Activated CD8-positive, alpha-beta T cell treated with anti-CD3 and anti-CD28 coated beads for 36 hours (primary cell): ENCODE measurements at places on chromosomes 5 and 9.

- no peak for DNase-seq
Observed at GRCh38 chr5:137040024-137040423, 459.1 kb downstream of the SPOCK1 start.

DNA sequence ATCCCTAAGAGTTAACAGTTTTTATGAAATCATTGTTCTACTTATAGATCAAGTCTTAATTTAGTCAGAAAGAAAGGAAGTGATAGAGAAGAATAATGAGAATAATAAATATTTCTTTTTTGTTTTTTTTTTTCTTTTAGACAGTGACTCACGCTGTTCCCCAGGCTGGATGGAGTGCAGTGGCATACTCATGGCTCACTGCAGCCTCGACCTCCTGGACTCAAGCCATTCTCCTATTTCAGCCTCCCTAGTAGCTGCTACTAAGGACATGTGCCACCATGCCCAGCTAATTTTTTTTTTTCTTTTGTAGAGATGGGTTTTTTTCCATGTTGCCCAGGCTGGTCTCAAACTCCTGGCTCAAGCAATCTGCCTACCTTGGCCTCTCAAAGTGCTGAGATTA, 11.0 kb downstream of the IFNA21 start:
- no peak for DNase-seq

DNA sequence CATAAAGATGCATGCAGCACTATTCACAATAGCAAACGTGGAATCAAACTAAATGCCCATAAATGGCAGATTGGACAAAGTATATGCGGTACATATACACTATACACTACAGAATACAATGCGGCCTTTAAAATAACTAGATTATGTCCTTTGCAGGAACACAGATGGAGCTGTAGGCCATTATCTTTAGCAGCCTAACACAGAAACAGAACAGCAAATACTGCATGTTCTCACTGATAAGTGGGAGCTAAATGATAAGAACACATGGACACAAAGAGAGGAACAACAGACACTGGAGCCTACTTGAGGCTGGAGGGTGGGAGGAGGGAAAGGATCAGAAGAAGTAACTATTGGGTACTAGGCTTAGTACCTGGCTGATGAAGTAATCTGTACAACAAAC, 758.2 kb downstream of the TLE1 start:
- no peak for DNase-seq

DNA sequence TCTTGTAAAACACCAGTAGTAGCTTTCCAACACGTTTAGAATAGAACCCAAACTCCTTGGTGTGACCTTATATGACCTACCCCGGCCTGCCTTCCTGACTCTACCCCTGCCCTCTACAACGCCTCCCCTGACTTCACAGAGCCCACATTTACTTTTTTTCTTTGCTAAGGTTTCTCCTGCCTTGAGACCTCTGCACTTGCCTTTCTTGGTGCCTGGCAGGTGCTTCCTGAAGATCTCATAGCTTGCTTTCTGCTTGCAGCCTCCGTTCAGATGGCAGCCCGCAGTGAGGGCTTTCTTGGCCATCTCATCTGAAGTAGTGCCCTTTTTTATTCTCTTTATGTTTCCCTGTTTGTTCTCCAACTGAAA, 24.3 kb downstream of the NUP214 start:
- DNase-seq: no peak

DNA sequence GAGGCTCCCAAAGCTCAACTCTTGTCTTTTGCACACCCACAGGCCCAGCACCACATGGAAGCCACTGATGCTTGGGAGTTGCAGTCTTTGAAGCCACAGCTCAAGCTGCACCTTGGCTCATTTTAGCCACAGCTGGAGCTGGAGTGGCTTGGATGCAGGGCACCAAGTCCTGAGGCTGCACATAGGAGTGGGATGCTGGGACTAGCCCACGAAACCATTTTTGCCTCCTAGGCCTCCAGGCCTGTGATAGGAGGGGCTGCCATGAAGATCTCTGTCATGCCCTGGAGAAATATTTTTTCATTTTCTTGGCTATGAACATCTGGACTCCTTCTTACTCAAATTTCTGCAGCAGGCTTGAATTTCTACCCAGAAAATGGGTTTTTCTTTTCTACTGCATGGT, 438.5 kb upstream of the TNC start:
- DNase-seq: no peak

- DNase-seq: no peak
Observed at GRCh38 chr9:128841694-128842492, 12.3 kb upstream of the SPOUT1 start.

DNA sequence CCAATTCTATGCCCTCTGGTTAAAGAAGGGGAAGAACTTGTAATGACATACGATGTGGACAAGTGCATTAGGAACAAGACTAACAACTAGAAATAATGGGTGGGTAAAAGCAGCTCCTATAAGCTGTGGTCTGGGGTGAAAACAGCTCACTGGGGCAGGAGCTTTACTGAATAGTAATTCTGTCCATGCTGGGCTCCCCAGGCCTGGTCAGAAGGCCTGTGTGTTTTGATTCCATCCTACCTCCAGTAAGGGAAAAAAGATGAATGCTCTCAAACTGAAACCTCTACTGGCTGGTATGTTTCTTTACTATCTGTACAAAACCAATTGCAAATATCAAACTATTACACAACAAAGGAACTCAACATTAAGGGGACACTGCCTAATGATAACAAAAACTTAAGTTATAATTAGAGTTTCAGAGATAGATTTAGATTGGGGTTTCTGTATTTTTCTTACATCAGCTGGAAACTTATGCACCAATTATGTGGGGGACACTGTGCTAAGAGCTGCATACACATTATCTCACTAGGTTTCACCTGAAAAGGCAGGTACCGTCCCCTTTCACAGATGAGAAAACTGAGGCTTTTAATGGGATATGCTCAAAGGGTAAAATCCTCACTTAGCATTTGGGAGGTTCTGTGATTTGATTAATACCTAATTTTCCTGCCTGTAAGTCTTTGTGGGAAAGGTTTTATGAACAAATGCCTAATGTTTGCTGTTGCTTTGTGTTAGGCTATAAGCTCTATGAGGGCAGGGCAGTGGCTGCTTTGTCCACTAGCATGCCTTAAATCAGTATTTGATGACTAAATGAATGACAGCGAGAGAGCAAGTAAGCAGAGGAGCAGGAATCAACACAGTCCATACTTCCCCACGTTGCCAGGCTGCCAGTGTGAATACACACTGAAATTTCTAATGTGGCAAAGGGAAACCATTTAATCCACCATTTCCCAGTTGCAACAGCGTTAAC, 53.6 kb downstream of the ELL2 start:
- no peak for DNase-seq

GRCh38 chr5:43309637-43310036, 3.6 kb downstream of the HMGCS1 start:
- DNase-seq: no peak

- no peak for DNase-seq
Observed at GRCh38 chr9:70195456-70195855, 63.3 kb upstream of the SMC5 start.

DNA sequence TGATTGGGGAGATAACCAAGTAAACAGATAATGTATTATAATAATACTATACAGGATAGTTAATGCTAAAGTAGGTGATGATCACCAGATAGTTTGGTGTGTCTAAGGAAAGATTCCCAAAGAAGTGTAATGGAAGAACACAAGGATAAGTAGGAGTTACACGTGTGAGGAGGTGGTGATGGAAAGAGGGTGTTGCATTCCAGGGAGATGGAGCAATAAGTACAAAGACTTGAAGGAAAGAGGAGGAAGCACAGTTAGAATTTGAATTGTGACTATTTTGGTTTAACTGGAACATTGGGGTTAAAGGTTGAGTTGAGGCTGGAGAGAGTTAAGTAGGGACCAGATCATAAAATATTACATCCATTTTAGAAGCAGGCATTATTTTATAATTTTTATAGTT, 76.9 kb downstream of the IPO11 start:
- no peak for DNase-seq

GRCh38 chr5:59656351-59657254, 236.9 kb downstream of the PDE4D start:
- no peak for DNase-seq

DNA sequence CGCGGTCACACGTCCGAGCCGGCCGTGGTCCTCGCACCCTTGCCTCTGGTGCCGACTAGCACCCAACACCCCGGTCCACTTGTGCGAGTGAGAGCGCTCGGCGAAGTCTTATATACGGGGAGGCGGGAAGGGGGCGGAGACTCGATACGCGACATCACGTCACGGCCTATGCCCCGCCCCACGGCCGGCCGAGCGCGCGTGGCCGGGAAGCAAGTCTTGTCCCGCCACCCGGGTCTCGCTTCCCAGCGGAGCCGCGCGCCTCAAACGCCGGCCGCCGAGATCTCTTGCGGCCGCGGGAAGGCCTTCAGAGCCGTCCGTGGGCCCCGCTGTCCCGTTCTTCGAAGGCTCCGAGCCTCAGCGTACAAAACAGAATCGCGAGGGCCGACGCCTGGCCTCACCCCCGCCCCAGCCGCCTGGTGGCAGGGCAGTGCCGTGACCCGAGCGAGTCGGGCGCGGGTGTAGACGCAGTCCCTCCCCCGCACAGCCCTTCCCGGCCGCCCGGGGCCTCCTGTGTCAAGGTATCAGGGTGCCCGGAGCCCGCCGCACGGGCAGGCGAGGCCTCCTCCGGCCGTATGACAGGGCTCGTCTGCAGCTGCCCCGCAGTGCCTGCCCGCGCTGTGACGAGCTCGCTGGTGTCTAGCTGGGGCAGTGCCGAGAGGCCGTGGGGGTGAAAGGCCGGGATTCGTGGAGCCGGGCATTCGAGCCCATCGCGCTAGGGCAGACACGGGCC, at the start of gene PLK2:
TSS of gene PLK2 (minus strand) at position 85 of the 730 bp plus-strand sequence. CDS start 127 bp downstream, outside the sequence.
- DNase-seq: peak; percentile 84

GRCh38 chr5:6261668-6262067, 116.7 kb downstream of the MED10 start:
- peak; percentile 40 for DNase-seq

GRCh38 chr5:72472031-72472430, 35.2 kb downstream of the ZNF366 start:
- no peak for DNase-seq

DNA sequence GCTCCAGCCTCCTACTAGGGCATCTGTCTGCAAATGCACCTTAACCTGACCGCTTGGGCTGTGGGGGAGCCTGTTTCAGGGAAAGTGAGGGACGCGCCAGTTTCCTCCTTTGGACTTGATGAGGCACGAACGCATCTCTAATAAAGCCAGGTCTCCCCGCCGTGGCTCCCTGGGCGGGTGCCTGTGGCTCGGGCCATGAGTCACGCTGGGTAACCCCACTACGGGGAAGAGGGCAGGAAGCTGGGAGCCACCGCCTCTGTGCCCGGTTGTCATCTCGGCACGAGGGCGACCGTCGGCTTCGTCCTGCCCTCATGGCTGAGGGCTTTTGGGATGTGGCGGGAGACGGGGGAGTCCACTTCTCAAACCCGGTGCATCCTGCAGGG, 12.1 kb downstream of the NOTCH1 start:
- DNase-seq: peak; percentile 90

DNA sequence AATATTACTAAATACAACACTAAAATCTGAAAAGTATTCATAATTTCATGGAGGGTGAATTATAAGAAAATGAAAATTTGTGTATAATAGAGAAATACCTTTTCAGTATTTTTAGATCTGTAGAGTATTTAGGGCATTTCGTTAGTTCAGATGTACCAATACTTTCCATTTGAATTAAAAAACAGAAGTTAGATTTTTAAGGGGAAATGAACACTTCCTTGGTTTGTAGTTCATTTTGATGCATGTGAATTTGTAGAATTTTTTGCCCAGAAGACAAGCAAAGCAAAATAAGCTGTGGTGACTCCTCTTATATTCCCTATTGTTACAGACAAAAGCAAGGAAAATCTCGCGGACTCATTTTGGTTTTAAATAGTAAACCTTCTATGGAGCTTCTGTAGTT, 209.0 kb upstream of the RPS23 start:
- DNase-seq: no peak

- no peak for DNase-seq
Observed at GRCh38 chr5:74079971-74080556, 454.1 kb downstream of the ARHGEF28 start.

DNA sequence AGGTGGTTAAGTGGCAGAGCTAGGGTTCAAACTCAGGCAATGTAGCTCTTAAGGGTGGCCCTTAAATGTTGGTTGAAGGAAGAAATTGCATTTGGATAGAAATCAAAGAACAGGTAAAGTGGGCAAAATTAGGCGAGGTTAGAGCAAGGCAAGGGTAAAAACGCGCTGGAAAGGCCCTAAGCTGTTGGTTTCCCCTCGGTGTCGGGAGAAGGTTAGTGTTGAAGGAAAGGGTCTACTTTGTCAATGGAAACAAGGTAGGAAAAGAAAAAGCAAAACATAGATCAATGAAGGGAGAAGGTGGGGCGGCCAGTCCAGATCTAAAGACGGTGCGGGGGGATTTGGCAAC, 431 bp downstream of the FASTKD3 start:
- DNase-seq: no peak

GRCh38 chr5:150562832-150563231, 54.9 kb downstream of the NDST1 start:
- peak; percentile 63 for DNase-seq

DNA sequence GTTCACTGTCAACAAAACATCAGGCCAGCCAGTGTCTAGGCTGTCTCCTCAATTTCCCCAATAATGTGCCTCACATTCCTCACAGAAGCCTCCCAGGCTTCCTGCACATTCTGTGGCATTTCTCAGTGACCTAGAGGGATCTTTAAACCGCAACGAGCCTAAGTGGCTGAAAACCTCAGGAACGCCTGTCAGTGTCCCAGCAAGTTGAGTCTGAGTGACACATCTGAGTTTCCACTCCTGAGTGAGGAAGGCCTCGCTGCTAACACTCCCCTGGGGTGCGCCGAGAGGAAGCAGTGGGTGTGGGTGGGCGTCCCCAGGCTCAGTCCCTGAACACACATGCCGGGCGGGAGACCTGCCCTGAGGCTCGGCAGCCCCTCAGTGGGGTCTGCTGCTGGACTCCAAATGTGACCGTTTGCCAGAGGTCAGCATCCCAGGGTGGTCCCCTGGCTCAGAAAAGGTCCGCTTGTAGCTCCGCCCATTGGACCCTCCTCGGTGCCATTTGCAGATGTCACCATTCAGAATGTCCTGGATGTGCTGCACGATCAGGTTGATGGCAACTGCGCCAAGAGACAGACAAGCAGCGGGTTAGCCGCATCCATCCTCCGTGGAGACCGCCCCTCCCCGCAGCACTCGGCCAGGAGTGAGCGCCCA, 6.3 kb downstream of the UCK1 start:
- DNase-seq: no peak

GRCh38 chr5:74336297-74336696, 304.2 kb downstream of the ENC1 start:
- no peak for DNase-seq

- DNase-seq: no peak
Observed at GRCh38 chr5:44361342-44362001, 27.7 kb downstream of the FGF10 start.

GRCh38 chr5:145979270-145980223, 43.2 kb downstream of the SH3RF2 start:
- DNase-seq: no peak

GRCh38 chr5:178751286-178751685, 20.8 kb upstream of the ZNF354A start:
- DNase-seq: no peak
